ENCODE measurements at places on chromosomes 6 and 20.

- no peak for DNase-seq
Observed at GRCh38 chr6:148231572-148231971, 111.1 kb upstream of the SASH1 start.

GRCh38 chr6:48447251-48447650 is 336.3 kb upstream of the PTCHD4 start:
- DNase-seq = no peak

- no peak for DNase-seq
Observed at GRCh38 chr6:112153926-112154607, 66.7 kb downstream of the FAM229B start.

DNA sequence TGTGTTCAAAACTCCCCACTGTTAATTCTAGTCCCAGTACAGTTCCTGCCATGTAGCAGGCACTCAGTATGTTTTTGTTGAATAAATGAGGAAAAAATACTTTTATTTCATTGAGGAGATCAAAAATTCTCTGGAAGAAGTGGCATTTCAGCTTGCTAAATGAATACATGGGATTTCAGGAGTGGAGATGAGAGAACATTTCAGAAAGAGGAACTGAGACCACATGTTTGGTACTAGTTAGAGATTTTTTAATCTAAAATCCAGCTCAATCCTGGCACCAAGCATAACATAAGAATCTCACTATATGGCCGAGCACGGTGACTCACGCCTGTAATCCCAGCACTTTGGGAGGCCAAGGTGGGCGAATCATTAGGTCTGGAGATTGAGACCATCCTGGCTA is 75.4 kb downstream of the BTBD9 start:
- no peak for DNase-seq

DNA sequence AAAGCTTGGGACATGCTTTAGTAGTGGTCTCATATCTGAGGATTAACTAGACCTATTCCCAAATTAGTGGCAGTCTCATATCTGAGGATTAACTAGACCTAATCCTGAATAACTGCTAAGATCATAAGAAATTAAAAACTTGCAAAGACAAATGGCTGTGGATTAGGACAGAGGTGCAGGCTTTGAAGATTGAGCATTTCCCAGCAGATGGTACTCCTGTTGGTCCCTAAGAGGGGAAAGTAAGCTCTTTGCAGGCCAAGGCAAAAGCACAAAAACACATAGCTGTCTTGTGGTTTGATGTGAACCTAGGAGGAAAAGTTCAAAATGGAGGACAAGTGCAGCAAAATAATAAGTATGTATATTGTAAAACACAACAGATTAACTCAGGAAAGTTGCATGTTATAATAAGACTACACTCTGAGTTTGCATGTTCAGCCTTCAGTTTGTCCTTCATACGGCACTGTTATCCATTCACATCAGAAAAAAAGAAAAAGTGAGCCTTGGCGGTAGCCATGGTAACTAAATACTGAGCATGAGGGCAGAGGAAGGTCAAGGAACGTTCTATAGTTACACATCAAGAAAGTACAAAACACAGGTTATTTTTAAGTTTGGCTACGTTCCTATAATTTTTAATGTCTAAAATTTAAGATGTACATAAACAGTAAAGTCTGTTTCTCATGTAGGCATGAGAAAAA is 62.8 kb downstream of the FILIP1 start:
- no peak for DNase-seq

DNA sequence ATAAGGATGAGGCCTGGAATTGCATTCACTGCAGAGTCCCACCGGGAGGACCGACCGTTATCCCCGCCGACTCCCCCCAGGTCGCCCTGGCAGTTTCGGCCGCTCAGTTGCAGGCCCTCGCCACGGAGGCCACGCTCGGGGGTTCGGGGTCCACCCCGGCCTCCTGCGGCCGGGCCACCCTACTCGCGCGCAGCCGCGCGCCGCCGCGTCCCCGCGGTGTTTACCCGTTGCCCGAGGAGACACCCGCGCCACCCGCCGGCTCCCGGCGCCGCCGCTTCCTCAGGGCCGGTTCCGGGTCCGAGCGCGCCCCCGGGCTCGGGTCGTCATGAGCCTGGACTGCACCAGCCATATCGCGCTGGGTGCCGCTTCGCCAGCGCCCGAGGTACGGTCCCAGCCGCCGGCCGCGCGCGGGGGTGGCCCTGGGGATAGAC is at the start of gene CCDC170:
Gene CCDC170 (plus strand): TSS at position 214 of the 431 bp plus-strand sequence. CDS start 112 bp downstream, at position 326.
- peak; percentile 43 for DNase-seq

GRCh38 chr6:46263707-46264086 is 92.9 kb upstream of the ENPP5 start:
- no peak for DNase-seq

GRCh38 chr20:51961964-51962761 is 159.8 kb upstream of the SALL4 start:
- no peak for DNase-seq

- peak; percentile 38 for DNase-seq
Observed at GRCh38 chr6:17354700-17355403, 38.5 kb upstream of the CAP2 start.

- no peak for DNase-seq
Observed at GRCh38 chr6:29965873-29966601, 23.7 kb downstream of the HLA-A start.

DNA sequence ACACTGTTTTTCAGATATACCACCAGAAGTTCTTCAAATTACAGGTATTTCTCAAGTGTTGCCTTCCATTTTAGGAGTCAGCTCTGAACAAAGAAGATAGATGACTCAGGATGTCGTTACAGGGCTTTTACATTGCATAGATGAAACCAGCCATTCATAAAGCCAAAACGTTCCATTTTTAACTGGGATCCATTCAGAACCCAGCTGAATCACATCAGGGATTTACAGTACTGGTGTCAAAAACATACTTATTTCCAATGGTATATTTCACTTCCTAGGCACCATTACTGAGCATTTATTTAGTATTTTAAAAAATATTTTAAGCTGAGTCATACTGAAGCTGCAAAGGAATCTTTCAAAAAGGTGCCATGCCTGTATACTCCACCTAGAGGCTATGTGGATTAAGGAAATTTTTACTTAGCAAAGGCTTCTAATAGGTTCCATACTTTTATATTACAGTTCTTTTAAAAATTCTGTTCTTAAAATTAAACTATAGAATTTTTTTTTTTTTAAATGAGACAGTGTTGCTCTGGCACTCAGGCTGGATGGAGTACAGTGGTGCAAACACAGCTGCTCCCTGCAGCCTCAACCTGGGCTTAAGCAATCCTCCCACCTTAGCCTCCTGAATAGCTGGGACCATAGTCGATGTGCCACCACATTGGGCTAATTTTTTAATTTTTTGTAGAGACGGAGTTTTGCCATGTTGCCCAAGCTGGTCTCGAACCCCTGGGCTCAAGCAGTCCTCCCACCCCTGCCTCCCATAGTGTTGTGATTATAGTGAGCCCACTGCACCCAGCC is 2.6 kb downstream of the ASF1A start:
- DNase-seq = peak; percentile 29

DNA sequence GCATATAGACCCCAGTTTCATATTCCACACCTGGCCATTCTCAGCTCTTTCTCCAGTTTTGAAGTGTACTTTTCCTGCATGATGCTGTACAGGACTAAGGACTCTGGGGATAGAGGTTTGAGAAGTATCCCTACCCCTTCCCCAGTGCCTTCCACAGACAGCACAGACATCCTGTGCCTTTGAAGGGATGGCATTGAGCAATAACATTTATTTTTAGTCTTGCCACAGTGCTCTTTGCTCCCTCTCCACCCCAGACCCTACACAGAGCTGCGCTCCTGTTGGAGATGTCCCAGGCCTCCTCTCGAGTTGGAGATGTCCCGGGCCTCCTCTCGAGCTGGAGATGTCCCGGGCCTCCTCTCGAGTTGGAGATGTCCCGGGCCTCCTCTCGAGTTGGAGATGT is 275.8 kb downstream of the FARS2 start:
- DNase-seq = no peak

GRCh38 chr6:30112402-30112994 is 392 bp downstream of the TRIM31 start:
- no peak for DNase-seq

GRCh38 chr20:61940976-61941720 is 124.5 kb downstream of the TAF4 start:
- no peak for DNase-seq

- no peak for DNase-seq
Observed at GRCh38 chr20:42102000-42102399, 483.8 kb upstream of the CHD6 start.

DNA sequence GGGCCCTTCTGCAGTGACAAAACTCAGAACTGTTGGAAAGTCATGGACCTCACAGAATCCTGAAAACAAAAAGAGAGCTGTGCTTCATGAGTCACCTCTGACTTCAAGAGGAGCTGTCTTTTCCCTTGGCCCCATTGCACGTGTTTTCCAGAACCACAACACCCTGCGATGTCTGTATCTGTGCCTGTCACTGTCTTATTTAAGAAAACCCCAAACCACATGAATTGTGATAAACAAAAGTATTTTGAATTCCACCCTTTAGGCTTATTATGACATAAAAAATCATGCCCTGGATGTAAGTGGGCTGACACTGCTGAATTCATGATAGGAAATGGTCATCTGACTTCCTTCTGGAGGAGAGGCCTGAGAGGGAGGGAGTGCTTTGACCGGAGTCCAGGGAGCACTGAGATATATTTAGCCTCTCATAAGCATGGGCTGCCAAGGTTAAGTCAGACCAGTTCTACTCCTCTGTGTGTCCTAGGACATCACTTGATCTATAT is 96.4 kb upstream of the DUSP22 start:
- DNase-seq = no peak

GRCh38 chr20:8043687-8044282 is 24.2 kb upstream of the TMX4 start:
- DNase-seq = no peak

DNA sequence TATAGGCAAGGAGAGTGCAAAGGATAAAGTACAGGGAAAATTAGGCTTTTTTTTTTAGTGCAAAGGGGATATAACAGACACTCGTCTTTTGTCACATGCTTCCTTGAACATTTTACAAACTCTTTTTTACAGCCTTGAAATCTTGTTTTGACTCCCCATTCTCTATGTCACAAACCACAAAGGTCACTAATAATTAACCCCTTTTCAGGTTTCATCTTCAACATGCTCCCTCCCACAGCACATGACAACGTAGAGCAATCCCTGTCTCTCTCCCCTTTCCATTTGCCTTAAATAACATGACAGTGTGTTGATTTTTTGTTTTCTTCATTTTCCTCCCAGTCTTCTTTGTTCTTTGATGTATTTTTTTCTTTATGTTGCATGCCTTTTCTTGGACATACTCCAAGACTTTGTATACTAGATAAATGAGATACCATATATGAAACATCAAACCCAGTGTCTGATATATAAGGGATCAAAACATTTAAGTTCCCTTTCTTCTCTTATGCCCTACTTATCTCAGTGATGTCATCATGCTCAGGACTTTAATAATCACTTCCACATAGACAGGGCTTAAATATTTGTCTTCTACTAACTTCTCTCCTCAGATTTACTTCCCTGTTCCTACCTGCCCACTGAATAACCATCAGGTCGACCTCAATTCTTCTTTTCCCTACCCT is 378.7 kb upstream of the HSF2 start:
- no peak for DNase-seq

DNA sequence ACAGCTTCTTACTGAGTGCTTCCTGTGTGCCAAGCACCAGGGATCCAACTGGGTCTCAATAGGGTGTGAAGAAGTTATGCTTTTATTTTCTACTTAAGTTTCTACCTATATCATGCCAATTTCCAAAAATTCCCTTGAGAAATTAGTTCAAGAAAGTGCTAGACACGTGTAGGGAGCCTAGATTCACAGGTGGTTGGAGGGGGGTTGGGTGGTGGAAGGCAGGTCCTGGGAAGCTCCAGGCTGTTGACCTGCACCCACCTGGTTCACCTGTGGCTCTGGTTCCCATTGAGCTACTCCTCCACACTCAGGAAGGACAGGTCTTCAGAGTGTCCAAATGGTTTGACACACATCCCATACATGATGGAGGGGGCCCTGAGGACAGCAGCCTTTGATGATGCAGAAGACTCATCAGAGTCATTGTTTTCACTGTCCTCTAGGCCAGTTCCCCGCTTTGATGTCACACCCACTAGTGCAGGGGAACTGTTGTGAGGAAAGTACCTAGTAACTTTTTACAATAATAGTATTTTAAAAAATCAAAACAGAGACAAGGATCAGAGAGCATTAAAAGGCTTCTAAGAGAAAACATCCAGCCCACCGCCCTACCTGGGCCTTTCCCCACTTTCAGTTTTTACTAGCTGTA is 39.8 kb upstream of the MYL9 start:
- no peak for DNase-seq

GRCh38 chr6:170438402-170438753 is 114.7 kb downstream of the PSMB1 start:
- DNase-seq = peak; percentile 71

DNA sequence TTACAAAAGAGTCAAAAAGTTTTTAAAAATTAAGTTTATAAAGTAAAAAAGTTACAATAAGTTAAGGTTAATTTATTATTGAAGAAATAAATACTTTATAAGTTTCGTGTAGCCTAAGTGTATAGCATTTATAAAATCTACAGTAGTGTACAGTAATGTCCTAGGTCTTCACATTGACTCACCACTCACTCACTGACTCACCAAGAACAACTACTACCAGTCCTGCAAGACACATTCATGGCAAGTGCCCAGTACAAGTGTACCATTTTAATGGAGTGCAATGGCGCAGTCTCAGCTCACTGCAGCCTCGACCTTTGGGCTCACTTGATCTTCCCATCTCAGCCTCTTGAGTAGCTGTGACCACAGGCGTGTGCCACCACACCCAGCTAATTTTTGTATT is 128.2 kb downstream of the GPX5 start:
- DNase-seq = no peak

DNA sequence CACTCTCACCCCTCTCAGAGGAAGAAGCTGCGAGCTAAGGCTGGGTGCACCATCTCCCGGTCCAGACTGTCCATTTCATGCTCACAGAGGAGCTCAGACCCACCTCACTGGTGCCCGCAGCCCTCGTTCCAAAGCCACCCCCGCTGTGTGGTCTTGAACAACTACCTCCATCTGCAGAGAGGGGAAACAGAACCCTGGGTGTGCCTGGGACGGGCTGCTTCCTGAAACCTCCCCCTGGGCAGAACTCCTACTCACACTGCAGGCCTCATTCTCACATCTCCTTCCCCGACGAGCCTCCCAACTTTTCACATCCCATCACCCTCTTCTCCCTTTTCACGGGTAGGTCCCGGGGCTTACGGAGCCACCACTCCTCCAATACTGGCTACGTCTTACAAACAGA is 18.1 kb downstream of the PMEPA1 start:
- no peak for DNase-seq

DNA sequence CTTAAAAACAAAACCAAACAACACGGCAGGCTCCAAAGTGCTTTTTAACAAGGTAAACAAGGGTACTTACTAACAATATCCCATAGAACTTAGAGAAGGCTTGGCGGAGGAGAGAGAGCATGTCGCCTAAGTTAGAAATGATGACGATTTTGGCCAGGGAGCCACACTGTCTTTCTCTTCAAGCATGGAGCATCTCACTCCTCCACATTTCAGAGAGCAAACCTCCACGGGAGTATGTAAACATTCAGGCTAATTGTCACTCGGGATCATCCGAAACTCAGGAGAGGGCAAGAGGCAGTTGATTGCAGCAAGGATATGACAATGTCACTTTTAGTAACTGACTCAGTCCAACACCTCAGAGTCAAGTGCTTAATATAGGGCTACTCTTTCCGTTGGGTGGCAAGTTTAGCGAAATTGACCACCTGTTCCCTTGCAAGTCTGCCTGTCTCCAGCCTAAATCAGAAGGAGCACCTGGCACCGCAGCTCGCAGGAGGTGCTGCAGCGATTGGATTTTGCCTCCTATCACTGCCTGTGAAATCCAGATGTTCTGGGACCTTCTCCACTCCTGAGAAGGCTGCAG is 65.8 kb upstream of the RPS6KA2 start:
- no peak for DNase-seq

GRCh38 chr20:24918579-24919566 is 30.2 kb upstream of the CST7 start:
- no peak for DNase-seq

- DNase-seq = no peak
Observed at GRCh38 chr6:117619178-117619577, 16.9 kb upstream of the GOPC start.
